ENCODE measurements at places on chromosomes 11 and 22.

GRCh38 chr22:30354644-30355043 lies 2.0 kb downstream of the SF3A1 start:
- no peak for DNase-seq

DNA sequence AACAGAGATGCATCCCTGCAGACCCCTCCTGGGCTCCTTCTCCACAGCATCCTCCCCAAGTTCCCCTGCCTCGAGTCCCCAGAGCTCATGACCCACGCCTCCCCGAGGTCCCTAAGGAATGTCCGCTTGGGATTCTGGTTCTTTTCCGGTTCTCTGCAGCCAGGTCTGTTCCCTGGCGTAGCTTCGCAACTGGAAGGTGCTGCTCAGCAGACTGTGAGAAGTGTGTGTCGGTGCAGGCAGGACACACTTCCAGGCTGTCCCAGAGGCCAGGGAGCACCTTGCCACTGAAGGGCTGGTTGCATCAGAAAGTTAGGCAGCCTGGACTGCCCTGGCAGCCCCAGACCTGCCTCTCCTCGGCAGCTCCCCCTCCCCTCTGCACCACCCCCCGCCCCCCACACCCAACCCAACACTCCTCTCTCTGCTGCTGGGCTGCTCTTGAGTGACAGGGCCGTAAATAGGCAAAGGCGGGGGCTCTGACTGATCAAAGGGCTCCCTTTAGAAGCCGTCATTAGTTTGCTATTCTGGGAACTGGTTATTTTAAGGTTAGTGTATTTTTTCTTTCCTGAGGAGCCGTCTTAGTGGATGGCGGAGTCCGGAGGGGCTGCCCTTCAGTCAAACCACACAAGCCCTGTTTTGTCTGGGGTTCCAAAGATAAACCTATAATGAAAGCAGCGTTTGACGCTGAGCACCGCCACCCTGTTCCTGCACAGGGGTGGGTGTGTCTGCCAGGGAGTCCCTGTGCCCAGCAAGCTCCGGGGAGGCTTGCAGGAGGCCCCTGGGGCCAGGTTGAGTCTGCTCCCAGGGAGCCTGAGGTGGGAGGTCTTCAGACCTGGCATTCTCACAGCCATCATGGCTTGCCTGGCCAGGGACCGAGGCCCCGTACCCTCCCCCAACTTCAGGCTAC lies 88.6 kb upstream of the KCNQ1OT1 start:
- DNase-seq, result no peak

DNA sequence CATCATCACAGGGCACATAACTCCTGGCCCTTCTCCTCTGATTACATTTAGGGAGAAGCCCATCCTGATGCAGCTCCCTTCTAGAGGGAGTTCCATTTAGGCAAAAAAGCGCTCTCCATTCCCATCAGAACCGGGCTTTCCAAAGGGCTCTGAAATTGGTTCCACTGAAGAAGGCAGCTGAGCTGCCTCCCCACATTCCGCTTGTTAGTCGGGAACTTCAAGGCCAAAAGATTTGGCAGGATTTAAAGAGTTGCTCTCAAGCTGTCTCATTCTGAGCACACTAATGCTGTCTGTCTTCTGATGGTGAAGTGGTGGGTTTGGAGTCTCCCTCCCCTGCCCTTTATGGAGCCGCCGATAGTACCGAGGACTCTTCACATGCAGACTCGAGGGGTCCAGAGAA lies 26.6 kb upstream of the CABP7 start:
- no peak for DNase-seq

- DNase-seq, result no peak
Measured at GRCh38 chr11:115939104-115939730, 435.0 kb upstream of the CADM1 start.

GRCh38 chr11:35418282-35419183 lies 825 bp downstream of the SLC1A2 start:
- no peak for DNase-seq

GRCh38 chr22:19063581-19064353 lies 58.4 kb downstream of the DGCR2 start:
- DNase-seq, result no peak

DNA sequence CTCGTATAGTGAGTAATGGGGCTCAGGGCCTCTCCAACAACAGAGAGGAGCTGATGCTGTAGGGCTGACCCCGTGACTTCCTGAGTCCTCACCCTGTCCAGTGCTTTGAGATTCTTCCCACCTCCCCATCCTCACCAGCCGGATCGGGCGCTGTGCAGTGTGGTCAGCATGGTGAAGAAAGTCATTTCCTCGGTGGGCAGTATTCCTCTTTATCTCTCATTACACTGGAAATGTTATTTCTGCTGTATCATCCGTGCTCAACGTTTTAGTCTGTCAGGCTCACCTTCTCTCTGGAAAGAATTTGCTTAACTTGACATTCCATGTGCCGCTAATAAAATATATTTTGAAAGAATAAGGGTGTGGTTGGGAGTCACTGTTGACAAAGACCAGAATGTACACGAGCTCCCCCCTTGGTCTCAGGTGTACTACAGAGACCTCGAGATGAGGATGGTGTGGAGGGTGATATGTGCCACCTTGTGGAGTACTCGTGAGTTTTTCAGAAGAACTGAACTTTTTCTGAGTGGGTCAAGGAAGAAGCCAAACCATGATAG lies 25.7 kb upstream of the SCGB1A1 start:
- peak; percentile 61 for DNase-seq

DNA sequence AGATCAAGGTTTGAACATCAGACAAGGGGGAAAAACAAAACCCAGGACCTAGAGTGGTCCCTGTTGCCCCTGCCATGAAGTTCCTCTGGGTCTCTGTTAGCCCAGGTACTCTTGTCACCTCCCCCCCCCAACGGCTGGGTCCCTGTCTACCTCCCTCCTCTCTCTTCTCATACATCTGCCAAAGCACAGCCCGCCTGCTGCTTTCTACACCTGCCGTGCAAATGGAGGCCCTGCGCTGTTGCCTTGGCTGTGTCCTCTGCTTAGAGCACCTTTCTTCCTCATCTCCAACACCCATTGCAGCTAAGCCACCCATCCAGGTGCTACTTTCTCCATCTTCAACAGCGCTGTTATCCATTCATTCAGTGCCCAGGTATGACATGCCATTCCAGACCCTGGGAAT lies 99.2 kb downstream of the TP53I11 start:
- DNase-seq, result no peak

DNA sequence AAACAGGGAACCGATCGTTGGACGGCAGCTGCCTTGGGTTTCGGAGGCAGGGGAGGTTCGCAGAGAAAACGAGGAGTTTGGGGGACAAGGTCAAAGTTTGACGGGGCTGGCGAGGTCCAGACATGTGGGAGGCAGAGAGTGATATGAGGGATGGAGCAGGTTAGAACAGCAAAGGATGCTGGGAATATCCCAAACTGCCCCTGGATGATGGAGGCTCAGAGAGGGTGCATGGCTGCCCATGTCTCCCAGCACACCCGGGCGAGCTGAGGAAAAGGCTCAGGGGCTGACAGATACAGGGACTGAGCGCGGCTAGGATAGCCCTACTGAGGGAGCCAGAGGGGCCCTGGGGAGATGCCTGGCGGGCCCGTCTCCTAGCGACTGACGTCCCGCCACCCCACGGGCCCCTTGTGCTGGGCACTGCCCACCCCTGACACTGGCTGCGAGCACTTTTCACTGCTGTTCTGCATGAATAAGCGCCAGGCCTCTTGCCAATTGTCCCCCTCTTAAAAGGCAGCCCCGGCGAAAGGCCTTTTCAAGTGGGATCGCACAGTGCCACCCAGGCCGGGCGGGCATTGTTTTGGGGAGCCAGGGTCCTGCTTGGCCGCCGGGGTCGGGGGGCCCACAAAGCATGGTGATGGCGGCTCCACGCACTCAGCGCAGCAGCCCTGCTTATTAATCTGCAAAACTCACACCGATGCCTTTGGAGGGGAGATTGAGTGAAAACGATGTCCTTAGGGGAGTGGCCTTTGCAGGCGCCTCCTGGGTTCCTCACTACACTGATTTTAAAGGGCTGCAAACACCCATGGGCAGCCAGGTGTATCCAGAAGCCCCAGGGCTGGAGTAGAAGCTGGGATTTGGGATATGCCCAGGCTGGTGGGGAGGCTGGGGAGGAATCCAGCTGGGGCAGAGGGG lies 90.0 kb upstream of the LINC01488 start:
- DNase-seq, result no peak

- DNase-seq, result no peak
Measured at GRCh38 chr22:44801476-44801875, 49.1 kb downstream of the ARHGAP8 start.

GRCh38 chr11:20160425-20161229 lies at the start of gene DBX1:
Gene DBX1, minus strand, starts transcription at chr11:20160475. Its CDS starts 151 bp downstream, at chr11:20160324.
- DNase-seq, result no peak

- no peak for DNase-seq
Measured at GRCh38 chr22:17997456-17997855, 26.9 kb downstream of the MICAL3 start.

DNA sequence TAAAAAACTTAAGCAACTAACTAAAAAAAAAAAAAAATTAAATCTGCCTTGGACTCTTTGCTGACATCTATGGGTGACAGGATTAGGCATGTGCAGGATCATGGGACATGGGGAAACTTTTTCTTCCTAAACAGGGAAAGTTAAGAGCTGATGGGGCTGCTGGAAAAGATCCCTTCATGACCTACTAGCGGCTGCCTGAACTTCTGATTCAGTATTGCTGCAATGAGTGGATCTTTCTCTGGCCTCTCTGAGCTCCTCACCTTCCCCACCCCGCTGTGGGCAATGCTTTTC lies 25.0 kb downstream of the OR5A2 start:
- no peak for DNase-seq

GRCh38 chr11:36419791-36420424 lies 90.2 kb downstream of the TRAF6 start:
- DNase-seq, result no peak

DNA sequence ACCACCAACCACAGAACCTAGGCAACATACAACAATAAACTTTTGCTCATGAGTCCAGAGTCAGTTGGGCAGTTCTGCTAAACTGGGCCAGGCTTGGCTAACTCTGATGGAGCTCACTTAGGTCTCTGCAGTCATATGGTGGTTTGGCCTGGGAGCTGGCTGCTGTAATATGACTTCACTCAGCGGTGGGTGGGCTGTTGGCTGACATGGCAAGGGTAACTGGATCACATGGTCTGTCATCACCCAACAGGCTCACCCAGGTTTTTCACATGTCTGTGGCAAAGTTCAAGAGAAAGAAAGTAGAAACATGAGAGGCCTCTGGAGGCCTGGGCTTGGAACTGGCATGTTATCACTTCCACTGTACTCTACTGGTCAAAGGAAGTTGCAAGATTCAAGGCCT lies 43.2 kb upstream of the CLMP start:
- DNase-seq, result no peak

DNA sequence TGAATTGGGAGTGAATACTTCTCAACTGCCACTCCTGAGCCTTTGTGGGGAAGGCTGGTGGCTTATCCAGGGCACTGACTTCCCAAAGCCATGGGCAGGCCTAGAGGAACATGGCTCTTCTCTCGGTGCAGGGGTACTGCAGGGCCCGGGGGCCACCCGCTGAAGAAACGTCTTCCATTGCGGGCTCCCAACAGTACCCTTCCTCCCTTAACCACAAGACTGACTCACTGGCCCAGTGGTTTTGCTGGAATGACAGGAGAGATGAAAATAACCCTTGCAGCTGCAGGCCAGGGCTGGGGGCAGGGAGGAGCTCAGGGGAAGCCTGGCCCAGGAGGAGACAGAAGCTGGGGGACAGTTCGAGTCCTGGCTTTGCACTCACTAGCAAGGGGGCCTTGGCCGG lies 13.5 kb downstream of the TXN2 start:
- DNase-seq, result no peak

GRCh38 chr11:3136546-3137455 lies 28.3 kb downstream of the OSBPL5 start:
- DNase-seq, result peak; percentile 26

DNA sequence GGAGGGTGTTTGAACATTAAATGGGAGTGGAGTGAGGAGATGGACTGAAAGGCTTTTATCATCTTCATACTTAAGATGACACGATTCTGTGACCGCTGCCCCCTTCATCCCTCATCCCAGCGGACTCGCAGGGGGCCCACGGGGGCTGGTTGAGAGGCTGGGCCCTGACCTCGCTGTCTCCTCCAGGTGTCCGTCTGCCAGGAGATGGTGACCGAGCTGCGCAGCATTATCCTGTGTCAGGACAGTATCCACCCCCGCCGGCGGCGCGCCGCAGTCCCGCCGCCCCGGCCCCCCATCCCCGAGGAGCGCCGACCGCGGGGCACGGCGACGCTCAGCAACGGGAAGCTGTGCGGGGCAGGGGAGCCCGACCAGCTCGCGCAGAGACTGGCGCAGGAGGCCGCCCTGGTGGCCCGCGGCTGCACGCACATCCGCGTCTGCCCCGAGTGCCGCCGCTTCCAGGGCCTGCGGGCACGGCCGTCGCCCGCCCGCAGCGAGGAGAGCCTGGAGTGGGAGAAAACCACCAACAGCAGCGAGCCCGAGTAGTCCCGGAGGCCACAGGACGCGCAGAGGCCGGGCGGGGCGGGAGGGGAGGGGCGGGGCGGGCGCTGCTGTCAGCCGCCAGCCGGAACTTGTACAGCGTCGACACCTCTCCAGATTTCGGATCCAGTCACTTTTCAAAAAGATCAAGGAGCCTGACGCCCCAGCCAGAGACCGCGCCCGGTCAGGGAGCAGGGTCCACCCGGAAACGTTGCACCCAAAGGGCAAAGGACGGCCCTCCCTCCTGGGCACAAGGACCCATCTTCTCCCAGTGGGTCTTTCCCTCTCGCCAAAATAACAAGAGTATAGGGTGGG lies 38.0 kb upstream of the TBCEL start:
- peak; percentile 22 for DNase-seq

DNA sequence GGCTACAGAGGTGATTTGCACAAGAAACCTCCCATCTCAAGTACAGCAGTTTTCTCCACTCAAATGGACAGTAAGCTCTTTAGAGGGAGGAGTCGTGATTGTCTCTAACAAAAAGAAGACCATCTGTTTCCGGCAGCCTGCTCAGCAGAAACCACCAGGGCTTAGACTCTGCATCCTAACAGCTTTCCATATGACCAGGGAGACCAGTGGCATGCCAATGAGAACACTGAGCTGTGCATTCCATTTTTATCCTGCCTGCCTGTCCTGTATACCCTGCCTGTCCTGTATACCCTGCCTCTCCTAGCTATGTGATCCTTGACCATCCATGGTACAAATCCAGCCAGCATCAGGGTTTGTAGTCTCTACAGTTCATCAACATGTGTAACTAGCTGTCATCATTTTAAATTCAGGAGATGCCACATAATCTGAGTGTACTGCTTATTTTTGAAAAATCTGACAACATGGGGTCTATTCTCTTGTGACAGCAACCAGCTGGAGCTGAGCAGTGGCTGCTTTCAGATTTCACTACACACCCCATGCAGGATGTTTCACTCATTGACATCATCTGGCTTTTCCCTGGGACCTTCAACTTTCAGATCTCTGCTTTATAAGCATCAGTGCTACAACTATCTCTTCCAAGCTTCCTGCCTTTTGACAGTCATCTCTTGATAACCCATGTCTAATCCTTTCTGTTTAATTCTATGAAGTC lies 50.5 kb upstream of the POU2AF2 start:
- DNase-seq, result no peak

- peak; percentile 13 for DNase-seq
Measured at GRCh38 chr11:117328375-117329010, 839 bp downstream of the CEP164 start.
